ENCODE measurements at places on chromosomes 1 and 21.
A peak's percentile ranks its signal among the peaks of the same experiment; 100 is the strongest.

- no peak for DNase-seq
Measured at GRCh38 chr21:37472581-37472980, 106.0 kb downstream of the DYRK1A start.

DNA sequence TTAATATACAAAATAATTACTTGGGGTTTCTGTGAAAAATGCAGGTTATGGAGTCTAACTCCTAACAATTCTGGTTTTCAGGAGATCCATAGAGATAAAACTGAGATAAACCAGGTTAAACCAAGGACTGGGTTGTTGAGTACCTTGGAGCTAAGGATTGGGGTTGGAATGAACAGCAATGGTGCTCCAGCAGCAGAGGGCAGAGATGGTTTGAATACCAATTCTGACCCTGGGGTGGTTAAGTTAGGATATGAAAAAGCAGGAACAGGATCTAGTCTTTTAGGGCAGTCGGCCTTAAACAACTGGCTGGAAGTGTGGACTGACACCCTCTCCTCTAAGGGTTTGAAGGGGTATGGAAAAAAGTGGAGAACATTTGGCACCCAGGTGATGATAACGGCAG is 53.0 kb downstream of the UROD start:
- DNase-seq: no peak

DNA sequence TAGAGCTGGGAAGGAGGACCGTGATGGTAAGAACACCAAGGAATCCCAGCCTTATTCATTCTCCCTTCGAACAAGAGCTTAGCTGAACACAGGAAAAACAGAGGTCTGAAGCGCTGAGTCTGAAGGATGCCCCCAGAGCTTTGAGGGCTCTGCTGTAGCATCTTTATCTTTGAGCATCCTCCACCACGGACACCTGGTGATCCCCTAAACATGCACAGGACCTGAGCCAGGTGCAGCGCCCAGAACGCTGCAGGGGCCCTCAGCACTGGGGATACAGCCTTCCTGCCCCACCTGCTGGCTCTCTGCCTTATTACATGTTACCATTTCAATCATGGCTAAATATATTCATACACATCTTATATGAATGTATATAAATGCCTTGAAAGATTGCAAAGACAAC is 7.7 kb upstream of the GPATCH4 start:
- no peak for DNase-seq

- DNase-seq: no peak
Measured at GRCh38 chr1:117638759-117639158, 32.9 kb downstream of the TENT5C start.

GRCh38 chr1:30662291-30662840 is 61.0 kb downstream of the MATN1 start:
- DNase-seq: no peak

GRCh38 chr1:20380175-20380574 is 89.5 kb downstream of the VWA5B1 start:
- no peak for DNase-seq

DNA sequence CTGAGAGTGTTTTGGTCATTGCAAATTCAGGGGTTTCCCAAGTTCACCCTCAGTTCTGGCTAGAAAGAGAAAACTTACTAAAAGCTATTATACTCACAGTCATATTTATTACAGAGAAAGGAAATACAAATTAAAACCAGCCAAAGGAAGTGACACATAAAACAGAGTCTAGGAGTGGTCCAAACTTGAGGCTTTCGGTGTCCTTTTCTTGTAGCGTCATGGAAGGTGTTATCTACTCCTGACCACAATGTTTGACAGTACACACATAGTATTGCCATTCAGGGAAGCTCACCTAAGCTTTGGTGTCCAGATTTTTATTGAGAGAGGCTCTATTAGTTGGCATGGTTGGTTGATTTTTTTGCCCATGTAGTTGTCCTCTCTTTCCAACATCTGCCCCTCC is 59.0 kb downstream of the SLC35A3 start:
- no peak for DNase-seq

- no peak for DNase-seq
Measured at GRCh38 chr1:21491488-21492355, 17.5 kb upstream of the ALPL start.

- DNase-seq: peak; percentile 95
Measured at GRCh38 chr1:100721526-100722207, 2.1 kb downstream of the VCAM1 start.

DNA sequence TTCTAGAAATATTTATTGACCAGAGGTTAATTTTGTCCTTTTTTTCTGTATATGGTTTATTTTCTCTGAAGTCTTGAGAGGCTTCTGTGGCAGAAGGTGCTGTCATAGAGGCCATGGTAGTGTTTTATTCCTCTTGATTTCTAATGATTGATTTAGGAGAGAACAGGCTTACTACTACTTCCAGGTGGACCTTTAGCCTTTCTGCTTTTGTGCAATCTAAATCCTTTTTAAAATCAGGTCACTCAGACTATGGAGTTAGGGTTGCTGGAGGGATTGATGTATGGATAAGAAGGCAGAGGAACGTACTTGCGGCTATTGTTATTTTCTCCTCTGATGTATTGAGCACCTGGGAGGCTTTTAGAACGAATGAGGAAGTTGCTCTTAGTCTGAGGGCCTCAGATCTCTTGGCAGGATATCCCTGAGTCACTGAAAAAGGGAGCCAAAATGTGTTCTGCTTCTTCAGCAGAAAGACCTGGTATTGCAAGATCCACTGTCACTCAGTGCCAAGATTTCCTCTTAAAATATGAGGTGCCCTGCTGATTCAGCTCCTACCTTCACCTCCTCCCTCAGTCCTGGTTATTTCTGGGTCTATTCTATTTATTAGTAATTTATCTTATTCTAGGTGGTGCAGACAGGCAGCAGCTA is 277.4 kb downstream of the ZNF648 start:
- DNase-seq: no peak

GRCh38 chr1:6475381-6476133 is 9.6 kb upstream of the TNFRSF25 start:
- no peak for DNase-seq

DNA sequence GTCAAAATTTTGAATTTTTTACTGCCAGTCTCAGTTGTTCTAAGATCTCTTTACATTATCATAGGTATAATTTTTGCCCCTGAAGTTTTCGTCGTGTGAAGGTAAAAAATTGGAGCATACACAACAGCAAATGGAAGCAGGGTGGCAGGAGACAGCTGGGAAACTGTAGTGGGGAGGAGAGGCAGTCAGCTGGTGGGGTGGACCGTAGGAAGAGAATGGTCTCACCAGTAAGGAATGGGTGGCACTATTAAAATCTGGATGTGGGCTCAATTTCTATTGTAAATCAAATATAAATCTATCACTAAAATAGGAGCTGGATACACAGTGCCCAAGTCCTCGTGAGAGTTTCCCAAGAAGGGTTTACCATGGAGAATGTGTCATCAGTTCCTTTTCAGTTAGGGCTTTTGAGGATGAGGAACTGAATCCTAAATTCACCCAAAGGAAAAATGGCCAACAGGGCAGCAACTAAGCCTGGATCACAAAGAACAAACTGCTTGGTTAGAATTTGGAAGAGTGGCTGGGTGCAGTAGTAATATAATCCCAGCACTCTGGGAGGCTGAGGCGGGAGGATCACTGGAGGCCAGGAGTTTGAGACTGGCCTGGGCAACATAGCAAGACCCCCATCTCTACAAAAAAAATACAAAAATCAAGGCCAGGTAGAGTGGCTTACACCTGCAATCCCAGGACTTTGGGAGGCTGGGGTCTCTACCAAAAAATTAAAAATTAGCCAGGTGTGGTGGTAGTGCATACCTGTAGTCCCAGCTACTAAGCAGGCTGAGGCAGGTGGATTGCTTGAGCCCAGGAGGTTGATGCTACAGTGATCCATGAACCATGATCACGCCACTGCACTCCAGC is 10.5 kb upstream of the IRF2BP2 start:
- no peak for DNase-seq

DNA sequence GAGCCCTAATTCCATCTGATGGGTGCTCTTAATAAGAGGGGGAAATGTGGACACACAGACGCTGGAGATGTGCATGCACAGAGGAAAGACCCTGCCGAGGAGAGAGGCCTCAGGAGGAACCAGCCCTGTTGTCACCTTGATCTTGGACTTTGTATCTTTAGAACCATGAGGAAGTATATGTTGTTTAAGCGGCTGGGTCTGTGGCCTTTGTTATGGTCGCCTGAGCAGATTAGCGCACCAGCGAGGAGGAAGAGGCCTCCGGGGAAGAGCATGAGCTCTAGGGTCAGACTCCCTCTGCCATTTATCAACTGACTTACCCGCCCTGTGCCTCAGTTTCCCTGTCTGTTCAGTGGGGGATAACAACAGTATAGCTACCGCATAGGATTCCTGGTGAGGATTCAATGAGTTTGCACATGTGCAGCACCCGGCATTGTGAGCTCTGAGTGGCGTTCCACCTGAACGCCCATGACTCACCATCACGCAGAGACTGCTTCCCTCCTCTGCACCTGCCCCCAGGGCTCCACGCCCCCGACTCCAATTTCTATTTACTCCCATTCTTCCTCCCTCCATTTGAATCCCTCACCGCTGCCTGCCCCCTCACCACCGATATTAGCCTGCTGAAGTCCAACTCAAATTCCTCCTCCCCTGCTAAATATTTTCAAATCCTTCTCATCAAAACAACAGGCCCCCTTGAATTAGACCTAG is 67.2 kb downstream of the ATP5PO start:
- DNase-seq: no peak

DNA sequence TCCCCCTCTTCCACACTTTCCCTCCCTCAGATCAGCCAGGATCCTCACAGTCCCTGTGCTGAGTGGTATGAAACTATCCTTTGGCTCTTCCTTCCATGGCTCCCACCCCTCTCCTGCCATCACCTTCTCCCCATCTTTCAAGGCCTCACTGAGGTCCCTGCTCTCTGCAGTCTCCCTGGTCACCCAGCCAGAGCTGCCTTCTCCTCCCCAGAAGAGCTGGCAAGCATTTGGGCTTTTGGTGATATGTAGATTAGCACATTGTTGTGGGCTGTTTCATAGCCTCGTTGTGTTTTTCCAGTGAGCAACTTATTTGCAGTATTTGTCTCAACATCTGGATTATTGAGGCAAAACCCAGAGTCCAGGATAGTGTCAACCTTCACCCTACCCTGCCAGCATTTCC is 2.2 kb downstream of the CSF1 start:
- DNase-seq: no peak

GRCh38 chr1:112359961-112360767 is 35.9 kb upstream of the CTTNBP2NL start:
- DNase-seq: peak; percentile 65

DNA sequence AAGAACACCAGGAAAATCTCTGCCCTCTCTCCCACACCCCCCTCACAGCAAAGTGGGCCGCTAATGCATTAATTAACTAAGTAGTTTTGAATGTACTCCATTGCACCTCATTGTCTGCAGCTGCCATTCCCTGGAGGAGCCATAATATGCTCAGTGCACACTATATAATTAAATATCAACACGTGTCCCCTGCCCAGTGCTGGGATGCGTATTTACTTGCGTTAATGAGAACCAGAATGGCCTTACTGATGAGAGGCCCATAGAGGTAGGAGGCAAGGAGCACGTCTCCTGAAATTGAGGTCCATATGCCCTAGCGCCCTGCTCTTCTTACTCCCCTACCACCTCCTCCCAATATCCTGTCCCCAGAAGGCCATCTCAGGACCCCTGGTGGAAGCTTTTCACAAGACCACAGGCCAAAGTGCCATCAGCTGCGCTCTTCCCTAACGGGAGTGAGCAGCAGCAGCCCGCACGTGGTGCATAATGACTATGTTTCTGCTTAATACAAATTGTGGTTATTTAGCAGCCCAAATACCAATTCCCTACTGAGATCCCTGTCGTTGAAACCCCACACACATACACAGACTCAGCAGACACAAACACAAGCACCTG is 76.8 kb downstream of the PLXNA2 start:
- DNase-seq: no peak

- DNase-seq: no peak
Measured at GRCh38 chr1:19734472-19734999, 65.2 kb downstream of the TMCO4 start.

- DNase-seq: no peak
Measured at GRCh38 chr1:10793129-10793651, 3.3 kb downstream of the CASZ1 start.

DNA sequence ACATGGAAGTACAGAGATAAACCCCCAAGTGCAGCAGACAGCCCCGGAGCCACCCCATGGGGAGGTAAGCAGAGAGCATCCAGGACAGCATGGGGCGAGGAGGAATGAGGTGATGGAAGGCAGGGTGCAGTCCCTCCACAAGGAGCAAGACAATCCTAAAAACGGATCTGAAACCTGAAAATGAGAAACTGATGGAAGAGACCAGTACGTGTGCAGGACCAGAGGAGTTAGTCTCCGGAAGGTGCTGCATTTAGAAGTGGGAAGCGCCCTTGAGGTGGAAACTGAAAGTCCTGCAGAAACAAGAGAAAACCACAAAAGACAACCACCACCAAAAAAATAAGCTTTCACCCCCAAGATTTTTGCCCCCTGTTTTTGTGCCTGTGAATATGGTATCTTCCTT is 17.4 kb upstream of the DDOST start:
- no peak for DNase-seq

GRCh38 chr1:37189111-37189510 is 154.8 kb upstream of the GRIK3 start:
- no peak for DNase-seq

DNA sequence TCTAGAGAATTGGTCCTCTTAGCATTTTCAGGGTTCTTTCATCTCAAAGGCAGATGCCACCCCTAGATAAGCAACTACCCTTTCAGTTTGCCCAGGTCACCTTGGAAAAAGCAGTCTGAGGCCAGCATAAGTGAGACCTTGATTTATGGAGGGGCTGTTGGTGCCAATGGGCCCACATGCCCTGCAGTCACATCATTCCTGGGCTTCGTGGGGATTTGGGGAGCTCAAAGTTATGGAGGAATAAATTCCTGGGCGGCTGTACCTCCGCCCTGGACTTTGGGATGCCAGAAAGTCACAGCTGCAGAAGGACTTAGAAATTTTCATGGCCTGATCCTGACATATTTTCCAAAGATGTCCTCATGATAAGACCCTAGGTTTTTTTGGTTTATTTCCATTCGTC is 2.7 kb upstream of the SDHB start:
- DNase-seq: no peak

GRCh38 chr1:6972399-6972798 is 187.1 kb downstream of the CAMTA1 start:
- DNase-seq: no peak

DNA sequence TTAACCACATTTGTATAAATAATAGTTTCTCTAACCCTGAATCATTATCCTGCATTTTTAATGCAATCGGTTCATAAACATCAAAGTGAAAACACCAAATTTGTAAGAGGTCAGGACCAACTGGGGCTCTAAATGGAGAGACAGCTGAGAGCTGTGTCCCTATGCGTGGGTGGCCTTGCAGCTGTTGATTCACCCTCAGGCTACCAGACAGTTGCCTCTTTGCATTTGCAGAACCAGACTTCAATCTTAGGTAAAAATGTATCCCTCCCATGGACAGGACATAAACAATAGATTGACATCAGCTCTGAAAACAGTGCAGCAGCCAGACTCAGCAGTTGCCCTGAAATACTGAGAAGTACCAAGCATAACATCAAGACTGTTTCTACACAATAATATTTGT is 8.8 kb upstream of the TGFB2 start:
- DNase-seq: no peak

- no peak for DNase-seq
Measured at GRCh38 chr21:38089763-38090046, 167.1 kb upstream of the KCNJ15 start.
